Activated naive CD4-positive, alpha-beta T cell treated with anti-CD3 and anti-CD28 coated beads for 36 hours (primary cell): ENCODE measurements at places on chromosomes 3 and 15. TPM values are rescaled to one million over a fixed set of nuclear protein-coding genes. Genes with fewer than 3 reads are reported as not detected.

ASB14 gene
- total RNA-seq: not detected

AHSG gene
- total RNA-seq: not detected

DNA sequence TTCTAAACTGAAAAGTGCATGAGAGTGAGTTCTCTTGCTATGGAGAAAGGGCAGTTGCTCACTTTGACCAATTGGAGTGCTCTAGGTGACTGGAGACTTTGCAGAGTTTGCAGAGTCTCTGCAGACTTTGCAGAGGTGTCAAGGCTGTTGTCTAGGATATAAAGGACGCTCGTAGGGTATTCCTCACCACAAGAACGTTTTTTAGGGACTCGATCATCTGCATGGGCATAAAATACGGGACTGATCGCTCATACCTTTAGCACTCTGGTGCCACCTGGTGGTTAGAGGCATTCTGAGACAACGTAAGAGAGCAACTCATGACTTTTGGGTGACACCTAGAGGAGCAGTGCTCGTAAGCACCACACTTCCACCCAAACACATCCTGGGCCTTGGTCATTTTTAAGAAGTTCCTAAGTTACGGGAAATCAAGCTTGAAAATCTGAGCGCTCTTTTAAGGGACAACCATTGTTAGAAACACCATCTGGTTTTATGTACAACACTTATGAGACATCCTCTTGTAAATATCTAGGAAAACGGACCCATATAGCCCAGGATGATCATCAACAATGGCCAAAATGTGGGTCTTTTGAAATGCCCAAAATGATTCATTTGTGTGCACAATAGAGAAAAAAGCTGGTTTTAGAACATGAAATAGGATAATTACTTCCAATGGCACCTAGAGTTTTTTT lies 51.6 kb upstream of the XCR1 start:
- no peaks in the 10 kb centered on the region for H3K4me1 ChIP-seq
- H3K36me3 ChIP-seq: no peaks in the 10 kb centered on the region
- peak; percentile 97 for DNase-seq
- no peak overlapping the region for H3K27ac ChIP-seq
- peaks cover 14% of the 10 kb centered on the region for H3K27me3 ChIP-seq
- no peak overlapping the region for H3K4me3 ChIP-seq

RAD51 gene
- total RNA-seq: 68.8 TPM

KNG1 gene
- total RNA-seq: not detected

- DNase-seq: no peak
- peaks cover 53% of the 10 kb centered on the region for H3K4me1 ChIP-seq
- peaks cover 80% of the 10 kb centered on the region for H3K27me3 ChIP-seq
Measured at GRCh38 chr15:76338486-76339304, 2.1 kb downstream of the ISL2 start.

- no peaks in the 10 kb centered on the region for H3K4me1 ChIP-seq
- DNase-seq: no peak
- no peaks in the 10 kb centered on the region for H3K36me3 ChIP-seq
- H3K27me3 ChIP-seq: peaks cover 15% of the 10 kb centered on the region
Measured at GRCh38 chr3:123397921-123398785, 50.7 kb downstream of the ADCY5 start.

GRCh38 chr3:130488288-130488687 lies 28.7 kb upstream of the COL6A6 start:
- no peaks in the 10 kb centered on the region for H3K4me1 ChIP-seq
- H3K4me3 ChIP-seq: no peak overlapping the region
- H3K36me3 ChIP-seq: no peaks in the 10 kb centered on the region
- no peak for DNase-seq
- peaks cover 6% of the 10 kb centered on the region for H3K27me3 ChIP-seq

DNA sequence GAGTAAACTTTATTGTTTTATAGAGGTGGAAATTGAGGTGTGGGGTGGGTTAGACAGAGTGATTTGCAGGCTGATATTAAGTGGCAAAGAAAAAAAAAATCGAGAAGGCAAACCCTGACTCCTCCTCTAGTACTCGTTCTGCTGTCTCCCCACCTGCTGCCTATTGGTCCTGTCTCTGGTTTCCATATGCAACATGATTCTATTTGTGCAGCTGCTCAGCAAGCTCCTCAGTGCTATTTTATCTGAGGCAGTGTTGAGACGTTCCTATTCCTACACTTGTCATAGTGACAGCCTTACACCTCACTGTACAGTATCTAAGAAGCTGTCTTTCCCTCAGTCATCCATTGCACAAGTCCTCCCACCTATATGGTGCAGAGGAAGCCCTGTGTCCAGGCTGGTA lies 45.1 kb downstream of the RSL24D1 start:
- H3K4me1 ChIP-seq: no peaks in the 10 kb centered on the region
- H3K4me3 ChIP-seq: no peak overlapping the region
- H3K27ac ChIP-seq: no peak overlapping the region
- DNase-seq: no peak
- no peaks in the 10 kb centered on the region for H3K27me3 ChIP-seq

DNA sequence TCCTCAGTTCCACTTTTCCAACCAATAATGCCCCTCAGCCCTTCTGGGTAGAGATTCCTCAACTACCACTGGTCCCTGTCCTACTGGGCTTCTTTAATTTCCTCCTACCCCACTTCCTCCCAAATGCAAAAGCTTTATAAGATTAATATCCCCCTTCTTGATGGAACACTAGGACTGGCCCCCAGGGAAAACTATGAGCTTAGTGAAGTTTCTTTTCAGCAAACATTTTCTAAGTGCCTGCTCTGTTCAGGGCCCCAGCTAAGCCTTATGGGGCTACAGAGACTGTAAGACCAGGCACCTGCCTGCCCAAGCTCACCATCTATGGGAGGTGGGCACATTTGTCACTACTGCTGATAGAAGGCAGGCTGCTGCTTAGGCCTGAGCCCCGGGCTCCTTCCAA lies 79.4 kb downstream of the RPLP1 start:
- no peak overlapping the region for H3K4me3 ChIP-seq
- DNase-seq: no peak
- no peaks in the 10 kb centered on the region for H3K36me3 ChIP-seq
- no peak overlapping the region for H3K27ac ChIP-seq
- no peaks in the 10 kb centered on the region for H3K4me1 ChIP-seq

DNA sequence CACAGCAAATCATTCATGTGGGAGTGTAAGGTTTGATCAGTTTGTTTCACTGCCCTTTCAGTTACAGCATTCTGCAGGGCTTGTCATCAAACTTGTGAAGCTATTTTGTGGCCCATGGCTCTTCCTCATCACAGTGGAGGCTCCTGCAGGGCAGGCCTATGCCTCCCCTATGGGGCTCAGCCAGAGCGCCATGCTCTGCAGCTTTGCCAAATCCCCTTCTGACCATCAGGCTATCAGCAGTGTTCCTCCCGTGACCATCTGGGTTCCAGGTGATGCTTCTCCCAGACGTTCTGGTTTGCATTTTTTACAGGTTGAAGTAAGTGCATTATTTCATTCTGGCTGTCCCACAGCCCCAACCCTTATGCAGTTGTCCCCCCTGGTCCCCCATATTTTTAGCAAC lies 28.1 kb upstream of the REC114 start:
- H3K4me3 ChIP-seq: no peak overlapping the region
- H3K4me1 ChIP-seq: no peaks in the 10 kb centered on the region
- H3K27ac ChIP-seq: no peak overlapping the region
- H3K36me3 ChIP-seq: no peaks in the 10 kb centered on the region
- DNase-seq: no peak

TSC22D2 gene
- total RNA-seq: 13.7 TPM

PLSCR2 gene
- total RNA-seq: not detected

SKOR1 gene
- total RNA-seq: 0.07 TPM

ARGFX gene
- not detected for total RNA-seq

GRCh38 chr3:5136919-5137429 lies 14.9 kb downstream of the ARL8B start:
- H3K36me3 ChIP-seq: peaks cover 1% of the 10 kb centered on the region
- DNase-seq: no peak
- no peak overlapping the region for H3K4me3 ChIP-seq
- H3K4me1 ChIP-seq: peaks cover 69% of the 10 kb centered on the region
- H3K27ac ChIP-seq: peak overlapping the region; percentile 66
